Spinal cord (tissue), 10 donors: ENCODE measurements at places on chromosomes 12 and 14. TPM values are rescaled to one million over a fixed set of nuclear protein-coding genes. Genes with fewer than 3 reads are reported as not detected.

The NABP2 gene
- 20.8 TPM for total RNA-seq

The HOXC10 gene
- total RNA-seq = not detected

The LRRC9 gene
- total RNA-seq = 6.3 TPM

The TAS2R10 gene
- total RNA-seq = 1.8 TPM

The ZDHHC22 gene
- 11.5 TPM for total RNA-seq

The IGFBP6 gene
- 96.6 TPM for total RNA-seq

The OR6C2 gene
- total RNA-seq = not detected

The CDH24 gene
- total RNA-seq = 9.6 TPM

The MGP gene
- total RNA-seq = 326 TPM

The COCH gene
- total RNA-seq = 22.4 TPM

The PRIMA1 gene
- 5.7 TPM for total RNA-seq

The NR1H4 gene
- 0.40 TPM for total RNA-seq

The CLEC1B gene
- 0.69 TPM for total RNA-seq

The LMNTD1 gene
- 2.5 TPM for total RNA-seq
